Cardiac fibroblast (primary cell): ENCODE measurements at places on chromosomes 11 and 22.

- DNase-seq, result peak; percentile 22
Observed at GRCh38 chr11:72631806-72632731, 42.2 kb downstream of the PDE2A start.

DNA sequence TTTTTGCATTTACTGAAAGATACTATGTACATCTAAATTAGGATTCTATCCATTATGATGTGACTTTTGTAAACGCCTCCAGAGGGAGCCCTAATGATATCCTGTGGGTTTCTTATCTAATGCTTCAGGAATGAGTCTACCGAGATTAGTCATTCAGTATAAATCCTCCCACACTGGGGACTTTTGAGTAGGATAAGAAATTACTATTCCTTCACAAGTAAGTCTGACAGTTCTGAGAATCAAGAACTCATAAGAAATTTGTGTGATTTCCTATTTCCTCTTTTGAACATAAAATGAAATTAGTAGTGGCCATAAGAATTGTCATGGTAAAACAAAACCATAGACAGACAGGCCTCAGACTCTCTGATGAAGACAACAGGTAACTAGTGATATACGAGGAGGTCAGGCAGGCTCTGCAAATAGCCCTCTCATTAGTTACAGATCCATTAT is 10.0 kb upstream of the OR5M1 start:
- DNase-seq, result peak; percentile 31

- no peak for DNase-seq
Observed at GRCh38 chr22:30335236-30335635, 8.5 kb upstream of the TBC1D10A start.

DNA sequence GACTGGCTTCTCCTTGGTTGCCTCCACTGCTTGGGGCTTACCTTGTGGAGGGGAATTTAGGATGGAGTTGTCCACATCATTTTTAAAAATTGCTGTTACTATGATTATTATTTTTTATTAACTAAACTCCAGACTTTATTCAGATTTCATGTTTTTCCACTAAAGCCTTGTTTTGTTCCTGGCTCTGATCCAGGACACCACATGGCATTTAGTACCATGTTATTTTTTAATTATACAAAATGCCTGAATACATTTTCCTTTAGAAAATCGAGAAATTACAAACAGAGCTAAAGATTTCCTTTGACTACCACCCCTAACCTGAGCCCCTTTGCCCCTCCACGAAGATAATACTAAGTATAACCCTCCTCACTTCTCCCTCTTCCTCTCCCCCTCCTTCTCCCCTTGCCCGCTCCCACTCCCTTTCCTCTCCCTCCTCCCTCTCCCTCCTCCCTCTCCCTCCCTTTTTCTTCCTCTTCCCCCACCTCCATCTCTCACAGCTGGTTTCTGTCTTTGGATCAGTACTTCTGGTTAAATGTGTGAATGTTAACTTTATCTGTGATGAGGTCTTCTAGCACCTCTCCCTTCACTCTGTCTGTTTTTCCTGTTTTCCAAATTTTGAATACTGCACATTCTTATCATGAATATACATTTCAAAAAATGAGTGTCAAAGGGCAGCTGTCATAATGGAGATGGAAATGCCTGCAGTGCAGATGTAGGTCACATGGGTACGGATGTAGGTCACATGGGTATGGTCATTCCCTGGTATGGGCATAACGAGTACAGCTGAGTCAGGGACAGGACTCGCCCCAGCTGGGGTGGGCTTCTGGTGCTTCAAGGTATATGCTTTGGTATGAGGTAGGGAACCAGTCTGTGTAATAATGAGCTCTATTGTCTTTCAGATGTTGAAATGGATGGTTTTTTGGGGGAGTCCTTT is 54.4 kb upstream of the OR4B1 start:
- DNase-seq, result no peak

DNA sequence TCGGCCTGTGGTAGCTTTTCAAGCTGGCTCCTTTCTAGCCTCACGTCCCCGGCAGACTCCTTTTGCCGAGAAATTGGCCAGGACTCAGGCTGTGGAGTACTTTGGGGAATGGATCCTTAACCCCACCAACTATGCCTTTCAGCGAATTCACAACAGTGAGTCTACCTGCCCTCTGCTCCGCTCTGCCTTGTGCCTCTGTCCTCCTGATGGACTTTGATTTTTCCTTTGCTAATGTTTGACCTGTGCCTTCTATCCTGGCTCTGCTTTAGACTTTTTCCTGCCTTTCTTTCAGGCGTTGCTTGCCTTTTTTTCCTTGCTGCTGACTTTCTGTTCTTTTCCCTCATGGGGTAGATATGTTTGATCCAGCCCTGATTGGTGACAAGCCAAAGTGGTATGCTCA is 12.5 kb downstream of the MADD start:
- no peak for DNase-seq

DNA sequence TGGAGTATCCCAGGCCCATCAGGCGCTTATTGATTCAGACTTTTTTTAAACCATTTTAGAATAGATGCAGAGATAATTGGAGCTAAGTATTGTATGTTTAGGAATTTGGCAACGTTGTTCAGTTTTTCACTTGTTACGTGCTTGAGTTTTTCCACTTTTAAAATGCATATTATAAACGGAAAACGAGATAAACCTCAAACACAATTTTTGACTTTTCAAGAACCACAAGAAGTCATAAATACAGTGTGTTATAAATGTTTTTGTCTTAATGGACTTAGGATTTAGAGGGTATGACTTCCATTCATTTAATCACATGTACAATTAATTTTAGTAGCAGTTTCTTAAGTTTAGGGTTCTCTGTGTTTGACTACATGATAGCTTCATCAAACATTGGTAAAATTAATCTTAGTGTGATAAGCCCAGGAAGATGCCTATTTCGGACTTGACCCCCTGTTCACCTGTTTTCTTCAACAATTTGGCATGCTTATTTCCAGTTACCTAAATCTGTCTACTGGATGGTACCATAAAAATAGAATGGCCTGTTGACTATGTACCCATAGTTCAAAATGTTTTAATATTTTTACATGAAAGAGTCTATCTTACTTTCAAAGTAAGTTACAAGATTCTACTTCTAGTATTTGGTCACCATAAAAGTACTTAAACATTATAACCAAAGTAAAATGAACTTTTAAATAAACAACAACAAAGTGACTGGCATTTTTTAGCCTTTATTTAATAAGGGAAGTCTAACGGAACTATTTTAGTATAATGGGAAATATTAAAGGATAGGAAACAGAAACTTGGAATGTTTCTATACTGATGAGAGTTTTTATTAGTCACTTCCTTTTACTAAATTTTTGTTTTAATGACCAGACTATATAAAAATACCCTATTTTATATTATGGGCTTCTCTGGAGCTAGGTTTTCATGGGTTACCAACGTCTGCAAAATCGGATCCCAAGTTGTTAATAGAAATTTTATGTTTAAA is 1.4 kb downstream of the ZC3H12C start:
- DNase-seq, result no peak

- no peak for DNase-seq
Observed at GRCh38 chr11:71118671-71119250, 133.6 kb downstream of the SHANK2 start.

DNA sequence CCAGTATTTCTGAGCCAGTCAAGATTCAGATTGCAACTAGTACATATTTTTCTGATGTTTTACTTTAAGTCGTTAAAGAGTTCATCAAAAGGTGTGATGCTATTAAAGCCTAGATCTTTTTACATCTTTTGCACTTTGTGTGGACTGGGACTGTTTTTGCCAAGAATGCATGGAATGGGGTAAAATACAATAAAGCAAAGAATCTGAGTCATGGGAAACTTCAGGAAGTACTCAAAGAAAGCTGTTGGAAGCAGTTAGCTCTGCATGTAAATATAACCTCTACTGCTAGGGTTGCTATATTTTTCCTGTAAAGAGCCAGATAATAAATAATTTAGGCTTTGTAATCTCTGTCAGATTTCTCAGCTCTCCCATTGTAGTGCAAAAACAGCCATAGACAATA is 20.9 kb downstream of the ATXN10 start:
- DNase-seq, result peak; percentile 53

DNA sequence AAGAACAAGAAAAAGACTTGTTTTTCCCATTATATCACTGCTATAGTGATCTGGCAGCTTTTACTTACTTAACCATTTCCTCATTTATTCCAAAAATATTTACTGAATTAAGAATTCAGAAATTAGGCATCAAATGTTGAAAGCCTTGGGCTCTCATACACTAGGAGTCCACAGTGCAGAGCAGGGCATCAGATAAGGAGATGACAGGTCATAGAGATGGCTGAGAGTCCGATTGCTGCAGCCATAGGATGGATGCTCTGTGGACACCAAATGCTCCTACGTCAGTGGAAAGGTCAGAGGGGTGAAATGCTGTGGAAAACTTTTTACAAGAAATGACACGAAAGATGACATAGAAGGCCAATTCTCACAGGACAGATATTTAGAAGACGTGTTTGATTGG is 771.1 kb downstream of the LRRC4C start:
- DNase-seq, result no peak

DNA sequence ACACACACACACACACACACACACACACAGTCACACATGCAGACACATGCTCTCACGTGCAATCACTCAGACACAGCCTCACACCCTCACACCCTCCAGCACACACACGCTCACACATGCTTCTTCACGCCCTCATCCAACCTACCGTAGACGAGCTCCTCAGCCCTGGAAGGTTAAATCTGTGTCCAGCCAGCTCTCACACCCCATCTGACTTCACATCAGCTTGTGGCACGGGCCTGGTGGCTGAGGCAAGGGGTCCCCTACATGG is 1.3 kb upstream of the SCUBE1 start:
- DNase-seq, result no peak

DNA sequence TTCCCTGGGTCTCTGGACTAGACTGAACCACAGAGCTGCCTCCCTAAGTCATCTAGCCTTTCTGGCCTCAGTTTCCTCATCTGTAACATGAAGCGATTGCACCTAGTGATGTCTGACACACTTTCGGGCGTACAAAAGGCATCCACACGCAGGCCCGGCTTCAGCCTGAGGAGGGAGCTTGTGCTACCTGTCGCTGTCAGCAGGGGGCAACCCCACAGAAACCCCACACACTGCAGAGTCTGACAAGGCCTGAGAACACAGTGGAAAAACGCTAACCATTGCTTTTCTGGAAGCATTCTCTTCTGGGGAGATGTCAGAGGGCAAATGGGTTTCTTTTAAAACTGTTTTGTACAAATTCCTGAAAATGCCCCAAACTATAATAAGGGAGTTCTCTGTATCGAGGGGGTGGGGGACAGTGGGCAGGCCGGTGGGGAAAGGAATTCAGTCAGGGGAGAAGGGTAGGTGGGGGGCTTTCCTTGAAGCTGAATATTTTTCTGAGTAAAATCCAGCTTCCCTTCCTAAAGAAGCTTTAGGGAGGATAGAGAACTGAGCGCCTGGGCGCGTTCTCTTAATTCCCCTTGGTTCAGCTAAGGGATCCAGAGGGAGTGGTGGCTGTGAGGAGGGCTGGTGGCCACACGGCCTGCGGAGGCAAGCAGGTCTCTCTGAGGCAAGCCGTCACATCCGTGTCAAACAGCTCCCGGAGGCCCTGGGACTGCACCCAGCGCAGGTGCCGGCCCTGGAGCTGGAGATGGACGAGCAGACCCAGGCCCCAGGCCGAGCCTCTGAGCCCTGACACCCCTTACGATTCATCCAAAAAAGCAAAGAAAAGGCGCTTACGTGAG is 533 bp downstream of the ELF5 start:
- peak; percentile 68 for DNase-seq
